Uterus (tissue), 4 donors: ENCODE measurements at places on chromosomes 16 and 17.

DNA sequence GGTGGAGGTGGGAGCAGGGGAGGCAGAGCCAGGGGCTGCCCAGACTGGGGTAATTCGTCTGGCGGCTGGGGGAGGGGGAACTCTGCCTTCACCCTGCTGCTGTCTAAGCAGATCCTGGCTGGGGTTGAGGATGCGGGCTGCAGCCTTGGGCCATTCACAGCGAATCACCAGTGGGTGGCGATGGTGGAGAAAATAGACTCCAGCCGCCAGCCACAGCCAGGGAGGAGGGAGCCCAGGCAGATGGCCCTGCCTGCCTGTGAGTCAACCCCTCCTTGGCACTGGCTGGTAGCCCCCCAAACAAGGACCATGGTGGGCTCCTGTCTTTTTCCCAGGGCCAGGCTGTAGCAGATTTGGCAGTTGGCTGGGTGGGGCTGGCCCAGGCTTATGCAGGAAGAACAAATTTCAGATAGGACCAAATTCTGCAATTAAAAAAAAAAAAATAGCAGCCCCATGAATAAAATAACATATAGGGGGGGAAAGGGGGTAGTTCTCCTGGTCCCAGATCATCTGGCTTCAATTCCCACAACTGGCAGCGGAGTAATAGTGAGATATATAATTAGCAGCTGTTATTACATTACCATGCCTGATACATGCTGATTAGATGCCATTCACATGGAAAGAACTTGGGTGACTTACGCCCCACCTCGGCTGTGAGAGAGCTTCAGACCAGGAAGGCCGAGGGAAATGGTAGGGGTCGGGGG is 41.5 kb upstream of the CDH5 start:
- DNase-seq = no peak

DNA sequence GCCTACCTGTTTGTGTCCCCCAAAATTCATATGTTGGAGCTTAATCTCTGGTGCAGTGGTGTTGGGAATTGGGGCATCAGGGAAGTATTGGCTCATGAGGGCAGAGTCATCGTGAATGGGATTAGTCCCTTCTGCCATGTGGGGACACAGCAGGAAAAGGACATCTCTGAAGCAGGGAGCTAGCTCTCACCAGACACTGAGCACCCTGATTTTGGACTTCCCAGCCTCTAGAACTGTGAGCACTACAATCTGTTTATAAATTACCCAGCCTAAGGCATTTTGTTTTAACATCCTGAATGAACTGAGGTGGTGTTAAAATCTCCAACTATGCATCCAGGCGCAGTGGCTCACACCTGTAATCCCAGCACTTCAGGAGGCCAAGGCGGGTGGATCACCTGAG is 206.0 kb downstream of the SEC14L1 start:
- DNase-seq = peak; percentile 1

DNA sequence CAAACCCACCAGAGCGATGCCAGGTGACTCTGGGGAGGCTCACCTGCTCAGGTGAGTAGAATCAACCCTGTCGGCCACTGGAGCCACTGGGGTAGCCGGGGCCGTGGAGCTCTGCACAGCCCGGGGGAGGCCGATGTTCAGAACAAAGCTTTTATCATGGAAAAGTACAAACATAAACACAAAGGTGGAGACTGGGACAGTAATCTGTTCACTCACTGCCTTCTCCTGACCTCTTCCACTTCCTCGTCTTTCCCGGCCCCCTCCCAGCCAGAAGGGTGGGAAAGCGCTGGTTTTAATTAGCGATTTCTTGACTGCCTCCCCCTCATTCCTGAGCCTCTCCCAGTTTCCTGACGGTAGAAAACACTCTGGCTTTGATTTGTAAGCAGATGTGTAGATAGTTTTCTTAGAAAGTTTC is 9.8 kb upstream of the TEX19 start:
- peak; percentile 72 for DNase-seq

GRCh38 chr16:49021136-49021535 is 260.5 kb downstream of the CBLN1 start:
- no peak for DNase-seq

GRCh38 chr17:66983414-66984021 is 19.0 kb downstream of the CACNG4 start:
- no peak for DNase-seq

GRCh38 chr16:10813099-10813455 is 5.5 kb downstream of the TVP23A start:
- DNase-seq = no peak

GRCh38 chr16:79066561-79066960 is 534.0 kb downstream of the MAF start:
- DNase-seq = no peak

DNA sequence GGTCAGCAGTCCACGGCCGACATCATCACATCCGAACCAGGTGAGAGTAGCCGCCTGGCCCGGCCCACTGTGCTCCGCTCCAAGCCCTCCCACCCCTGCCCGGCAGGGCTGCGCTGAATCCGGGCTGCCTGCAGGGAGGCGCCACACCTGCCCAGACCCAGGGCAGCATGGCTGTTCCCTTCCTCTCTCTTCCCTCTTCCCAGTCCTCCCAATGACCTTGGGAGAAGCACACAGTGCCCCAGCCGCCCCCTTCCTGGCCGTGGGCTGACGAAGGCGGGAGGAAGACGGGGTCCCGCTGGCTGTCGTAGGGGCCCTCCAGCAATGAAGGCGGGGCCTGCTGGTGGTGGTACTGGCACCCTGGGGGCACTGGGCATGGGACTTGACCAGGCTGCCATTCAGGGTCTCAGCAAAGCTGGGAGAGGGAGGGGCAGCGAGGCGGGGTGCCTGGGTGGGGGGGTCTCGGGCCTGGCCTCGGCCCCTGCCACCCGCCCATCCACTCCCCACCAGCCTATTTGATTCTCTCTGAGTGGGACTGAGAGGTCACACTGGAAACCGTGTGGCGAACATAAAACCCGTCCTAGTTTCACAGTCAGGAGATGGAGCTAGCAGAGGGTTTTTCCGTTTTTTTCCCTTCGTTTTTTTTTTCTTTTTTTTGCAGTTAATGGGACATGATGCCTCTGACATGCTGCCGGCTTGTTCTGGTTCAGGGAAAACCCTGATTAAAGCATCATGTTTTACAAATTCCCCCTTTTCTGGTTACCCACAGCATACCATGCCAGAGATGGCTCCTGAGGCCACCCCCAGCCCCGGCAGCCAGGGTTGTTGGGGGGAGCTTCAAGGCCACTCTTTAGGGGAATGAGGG is 50.6 kb downstream of the BAHCC1 start:
- no peak for DNase-seq

- DNase-seq = no peak
Measured at GRCh38 chr17:1905190-1905913, 75.5 kb downstream of the RPA1 start.

- DNase-seq = peak; percentile 70
Measured at GRCh38 chr16:74448990-74449389, 27.7 kb upstream of the CLEC18B start.

DNA sequence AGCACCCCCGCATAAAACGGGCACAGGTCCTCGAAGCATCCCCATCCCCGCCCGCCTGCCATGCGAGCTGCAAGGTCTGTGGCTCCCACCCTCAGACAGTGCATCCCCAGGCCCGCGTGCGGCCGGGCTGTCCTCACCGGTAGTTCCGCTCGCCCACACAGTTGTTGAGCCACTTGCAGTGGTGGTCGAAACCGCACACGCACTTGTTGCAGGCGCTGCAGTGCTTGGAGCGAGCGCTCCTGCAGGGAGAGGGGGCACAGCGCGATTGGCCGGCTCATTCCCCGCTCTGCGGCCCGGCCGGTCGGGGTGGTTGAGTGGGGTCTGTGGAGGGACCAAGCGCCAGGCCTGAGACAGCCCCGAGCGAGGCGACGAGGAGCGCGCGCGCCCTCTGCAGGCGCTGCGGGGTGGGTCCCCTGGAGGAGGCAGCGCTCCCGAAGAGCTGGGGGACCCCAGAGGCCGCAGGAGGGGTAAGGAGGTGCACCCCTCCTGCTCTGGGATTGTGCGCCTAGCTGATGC is 6.0 kb upstream of the TPPP3 start:
- peak; percentile 56 for DNase-seq

GRCh38 chr17:44372036-44372435 is 8.4 kb upstream of the FAM171A2 start:
- no peak for DNase-seq

DNA sequence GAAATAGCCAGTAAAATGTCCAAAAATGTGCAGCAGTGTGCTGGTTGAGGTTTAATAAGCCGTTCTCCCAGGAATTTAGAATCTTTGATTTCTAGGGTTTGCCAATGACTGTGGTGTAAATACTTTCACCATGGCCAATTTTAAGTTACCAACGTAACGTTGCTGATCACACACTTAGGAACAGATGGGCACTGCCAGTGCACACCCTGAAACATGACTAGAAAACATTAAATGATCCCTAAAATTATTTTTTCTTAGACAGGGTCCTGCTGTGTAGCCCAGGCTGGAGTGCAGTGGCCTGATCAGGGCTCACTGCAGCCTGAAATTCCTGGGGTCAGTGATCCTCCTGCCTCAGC is 3.2 kb downstream of the CA5A start:
- no peak for DNase-seq

GRCh38 chr17:22270381-22270780 is 578.1 kb downstream of the KCNJ18 start:
- no peak for DNase-seq

DNA sequence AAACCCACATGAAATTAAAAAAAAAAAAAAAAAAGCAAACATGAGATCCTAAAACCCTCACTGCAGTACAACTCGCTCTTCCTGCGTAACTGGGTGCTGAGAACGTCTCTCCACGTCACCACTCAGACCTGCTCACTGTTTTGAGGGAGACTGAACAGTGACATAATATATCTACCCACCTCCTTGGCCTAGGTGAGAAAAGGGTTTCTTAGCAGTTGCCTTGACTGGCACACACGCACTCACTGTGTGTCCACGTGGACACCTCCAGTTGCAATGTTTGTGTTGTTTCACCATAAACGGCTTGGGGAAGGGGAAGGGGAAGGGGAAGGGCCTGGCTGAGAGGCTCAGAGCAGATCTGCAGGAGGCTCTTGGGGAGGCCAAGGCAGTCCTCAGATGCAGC is 32.0 kb downstream of the FANCA start:
- DNase-seq = no peak

GRCh38 chr16:54993106-54993895 is 62.6 kb downstream of the IRX5 start:
- no peak for DNase-seq

DNA sequence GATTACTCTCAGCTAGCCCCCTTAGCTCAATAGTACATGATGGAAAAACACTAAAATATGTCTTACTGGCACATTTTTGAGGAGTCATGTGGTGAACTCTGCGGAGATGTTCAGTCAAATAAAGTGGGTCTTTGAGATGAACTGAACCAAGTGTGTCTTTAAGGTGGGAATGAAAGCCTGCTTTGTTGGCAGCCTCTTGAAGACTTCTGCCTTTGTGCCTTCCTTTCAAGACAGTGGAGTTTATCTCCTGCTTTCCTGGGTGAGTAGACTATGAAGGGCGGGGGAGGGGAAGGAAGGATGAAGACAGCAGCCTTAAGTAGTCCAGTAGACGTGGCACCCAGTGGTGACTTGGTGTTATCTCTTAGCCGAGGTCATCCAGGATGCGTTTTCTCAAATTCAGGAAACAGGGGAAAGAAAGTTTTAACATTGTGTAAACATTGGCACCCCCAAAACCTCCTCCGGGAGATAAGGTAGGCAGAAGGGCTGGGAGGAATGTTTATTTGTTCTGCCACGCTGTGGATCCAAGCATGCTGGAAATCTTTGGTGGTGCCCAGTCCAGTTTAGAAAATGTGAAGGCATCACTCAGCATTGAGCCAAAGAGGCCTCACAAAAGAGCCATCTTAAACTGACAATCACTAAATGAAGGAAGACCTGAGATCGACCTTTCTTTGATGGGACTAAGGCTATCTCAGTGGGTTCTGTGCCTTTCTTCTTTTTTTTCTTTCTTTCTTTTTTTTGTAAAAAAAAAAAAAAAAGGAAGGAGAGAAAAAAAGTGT is 220.6 kb downstream of the FTO start:
- DNase-seq = no peak

DNA sequence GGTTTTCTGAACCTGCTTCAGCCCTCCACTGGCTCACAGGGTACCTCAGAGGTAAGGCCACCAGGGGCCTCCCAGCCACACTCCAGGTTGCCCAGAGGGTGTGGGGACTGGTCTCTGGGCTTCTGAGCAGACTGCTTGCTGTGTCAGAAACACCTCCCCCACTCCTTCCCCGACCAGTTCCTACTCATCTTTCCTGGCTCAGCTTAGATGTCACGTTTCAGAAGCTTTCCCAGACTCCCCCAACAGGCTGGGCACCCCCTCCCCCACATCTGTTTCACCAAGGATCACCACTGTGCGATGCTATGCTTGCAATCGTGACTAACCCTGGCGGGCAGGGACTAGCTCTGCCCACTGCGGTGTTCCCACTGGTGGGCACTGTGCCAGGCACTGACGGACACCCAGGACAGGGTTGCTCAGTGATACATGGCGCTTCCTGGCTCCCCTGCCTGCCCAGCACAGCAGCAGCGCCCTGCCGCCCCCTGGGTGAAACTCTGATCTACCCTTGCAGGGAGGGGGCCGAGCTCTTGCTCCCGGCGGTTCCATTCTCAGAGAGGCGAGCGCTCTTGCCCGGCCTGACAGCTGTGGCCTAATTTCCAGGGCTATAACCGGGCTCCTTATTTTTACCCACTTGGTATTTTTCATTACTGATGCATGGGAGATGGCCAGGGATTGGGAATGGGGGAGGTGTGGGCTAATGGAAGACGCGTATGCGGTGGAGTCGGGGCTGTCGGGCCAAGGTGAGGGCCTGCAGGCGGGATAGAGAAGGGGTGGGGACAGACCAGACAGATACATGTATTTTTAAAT is 29.4 kb upstream of the MTSS2 start:
- DNase-seq = peak; percentile 95

DNA sequence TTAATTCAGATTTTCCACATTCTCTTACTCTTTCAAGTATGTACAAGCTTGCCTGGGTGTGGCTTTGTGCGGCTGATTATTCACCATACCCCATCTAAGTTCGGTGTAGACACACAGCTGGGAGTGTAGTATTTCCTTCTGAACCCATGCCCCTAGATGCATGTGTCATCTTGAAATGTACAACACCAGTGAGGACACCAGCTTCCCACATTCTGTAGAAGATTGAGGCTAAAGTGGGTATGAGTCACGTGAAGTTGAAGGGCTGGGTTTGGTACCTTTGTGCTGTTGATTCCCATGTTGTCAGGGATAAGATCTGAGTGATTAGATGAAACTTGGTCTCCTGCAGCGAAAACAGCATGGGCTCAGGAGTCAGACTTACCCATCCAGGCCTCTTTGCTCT is 14.6 kb upstream of the DHX8 start:
- DNase-seq = no peak

- DNase-seq = no peak
Measured at GRCh38 chr16:426115-426905, 861 bp downstream of the RAB11FIP3 start.

GRCh38 chr17:55144518-55144917 is 120.2 kb upstream of the HLF start:
- DNase-seq = no peak

- no peak for DNase-seq
Measured at GRCh38 chr17:65163990-65164495, 26.9 kb downstream of the RGS9 start.
